ENCODE measurements at places on chromosomes 1 and 21.
A peak's percentile ranks its signal among the peaks of the same experiment; 100 is the strongest.

- DNase-seq = no peak
These were observed 52.1 kb upstream of the ETV3 start for GRCh38 chr1:157189986-157190982.

GRCh38 chr21:38985568-38986378, 180.0 kb downstream of the ETS2 start:
- peak; percentile 96 for DNase-seq

GRCh38 chr1:36560621-36561360, 78.1 kb upstream of the CSF3R start:
- no peak for DNase-seq

GRCh38 chr1:53298045-53298637, 29.7 kb downstream of the LRP8 start:
- DNase-seq = peak; percentile 27

DNA sequence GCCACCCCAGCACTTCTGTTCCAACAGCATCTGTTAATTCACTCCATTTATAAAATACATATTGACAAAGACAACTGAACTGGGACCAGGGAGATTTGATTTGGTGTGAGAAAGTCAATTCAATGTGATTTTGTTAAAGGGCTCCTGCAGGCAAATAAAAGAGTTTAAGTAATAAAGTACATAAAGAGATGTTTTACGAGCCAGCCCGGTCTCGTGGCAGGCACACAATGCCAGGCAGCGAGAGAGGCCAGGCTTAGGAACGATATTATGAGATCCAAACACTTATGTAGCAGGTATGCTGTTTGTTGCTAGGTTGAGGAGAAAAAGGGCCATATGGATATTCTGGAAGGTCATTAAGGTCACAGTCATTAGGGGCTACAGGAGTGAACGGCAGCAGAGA, 227.1 kb downstream of the KCTD3 start:
- no peak for DNase-seq

DNA sequence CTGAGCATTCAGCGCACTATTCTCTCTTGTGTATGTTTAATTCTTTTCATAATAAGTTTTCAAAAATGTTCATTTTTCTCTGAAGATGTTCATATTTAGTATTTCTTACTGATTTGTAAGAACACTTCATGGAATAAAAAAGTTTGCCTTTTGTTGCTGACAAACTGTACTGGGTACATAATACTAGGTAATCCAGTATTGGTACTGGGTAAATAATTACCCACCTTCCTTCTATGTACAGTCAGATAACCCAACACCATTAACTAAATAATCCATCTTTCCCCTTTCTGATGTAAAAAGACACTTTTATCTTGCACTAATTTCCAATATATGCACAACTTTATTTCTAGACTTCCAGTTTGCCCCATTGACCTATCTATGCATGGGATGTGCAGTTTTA, 23.9 kb downstream of the APP start:
- DNase-seq = no peak

- no peak for DNase-seq
These were observed 2.9 kb downstream of the RCC2 start for GRCh38 chr1:17436380-17437174.

DNA sequence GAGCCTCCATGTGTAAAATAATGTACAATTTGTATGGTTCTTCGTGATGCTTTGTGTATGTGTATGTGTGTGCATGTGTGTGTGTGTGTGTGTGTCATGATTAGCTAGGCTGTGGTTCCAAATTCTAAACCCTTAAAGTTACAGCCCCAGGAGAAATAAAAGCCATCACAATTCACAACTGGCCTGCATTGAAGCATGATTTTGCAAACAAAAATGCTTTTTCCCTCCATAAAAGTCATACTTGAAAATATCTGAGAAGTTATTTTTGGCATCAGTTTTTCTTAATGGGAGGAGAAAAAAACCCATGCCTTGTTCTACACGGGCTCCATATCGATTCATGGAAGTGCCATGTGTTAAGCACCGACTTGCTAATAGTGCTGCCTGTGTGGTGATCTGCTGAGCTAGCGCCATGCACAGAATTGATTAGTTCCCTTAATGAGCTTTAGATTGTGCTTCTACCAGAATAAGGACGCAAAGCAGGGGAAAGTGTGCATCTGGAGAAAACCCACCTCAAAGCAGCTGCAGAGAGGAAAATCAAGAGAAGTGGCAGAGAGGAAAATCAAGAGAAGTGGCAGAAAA, 207.3 kb downstream of the DSCAM start:
- DNase-seq = no peak

- no peak for DNase-seq
These were observed 24.4 kb downstream of the MCOLN2 start for GRCh38 chr1:84972377-84972987.

- no peak for DNase-seq
These were observed 4.5 kb upstream of the FAM177B start for GRCh38 chr1:222732216-222733159.

- no peak for DNase-seq
These were observed 6.8 kb downstream of the CORT start for GRCh38 chr1:10456661-10457060.

Measured in AG08395 (cell line).